ENCODE measurements at places on chromosomes 2 and 18.
A peak's percentile ranks its signal among the peaks of the same experiment; 100 is the strongest.

- no peak for DNase-seq
Measured at GRCh38 chr18:72410399-72410798, 133.7 kb downstream of the CBLN2 start.

DNA sequence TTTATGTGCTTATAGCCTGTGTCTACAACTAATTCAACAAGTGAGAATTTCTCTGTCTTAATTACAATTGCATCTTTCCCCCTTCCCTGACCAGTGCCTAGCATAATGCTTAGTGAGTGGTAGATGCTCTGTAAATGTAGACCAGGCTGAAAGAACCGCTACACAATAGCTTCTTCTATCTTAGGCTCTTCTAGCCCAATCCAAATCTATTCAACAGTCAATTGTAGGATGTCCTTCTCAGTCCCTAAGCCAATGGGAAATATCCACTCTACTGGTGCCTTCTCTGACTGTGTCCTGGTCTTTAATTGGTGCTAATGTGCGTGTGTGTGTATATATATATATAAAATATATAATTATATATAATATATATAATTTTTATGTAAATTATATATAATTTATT is 34.1 kb upstream of the GCC2 start:
- no peak for DNase-seq

DNA sequence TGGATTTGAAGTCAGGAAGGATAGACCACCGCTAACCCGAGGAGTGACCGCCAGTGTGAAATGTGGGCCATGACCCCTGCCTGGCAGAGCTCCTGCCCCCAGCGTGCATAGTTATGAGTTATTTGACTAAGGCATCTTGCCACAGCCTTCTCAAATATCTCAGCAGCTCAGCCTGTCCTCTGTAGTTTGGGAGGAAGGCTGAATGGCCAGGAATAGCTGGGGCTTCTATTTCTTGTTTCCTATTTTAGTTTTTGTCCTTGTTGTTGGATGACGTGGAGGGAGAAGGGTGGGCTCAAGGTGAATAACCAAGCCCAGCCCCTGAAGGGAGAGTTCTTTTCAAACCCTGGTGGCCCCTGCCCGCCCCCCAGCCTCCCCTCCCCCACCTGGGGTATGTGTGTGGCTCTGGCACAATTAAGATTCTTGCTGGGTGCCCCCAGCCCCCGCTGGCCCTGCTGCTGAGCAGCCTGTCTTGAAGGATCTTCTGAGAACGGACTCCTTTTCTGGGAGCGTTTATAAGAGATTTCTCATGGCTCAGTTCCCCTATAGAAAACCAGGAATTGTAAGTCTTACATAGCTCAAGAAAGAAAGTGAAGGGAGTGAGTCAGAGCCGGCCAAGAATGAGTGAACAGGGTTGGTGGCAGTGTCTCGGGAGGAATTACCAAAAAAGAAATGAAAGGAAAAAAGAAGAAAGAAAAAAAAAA is 157.4 kb downstream of the GLI2 start:
- DNase-seq = no peak

- no peak for DNase-seq
Measured at GRCh38 chr2:176105078-176105729, 1.9 kb upstream of the HOXD11 start.

DNA sequence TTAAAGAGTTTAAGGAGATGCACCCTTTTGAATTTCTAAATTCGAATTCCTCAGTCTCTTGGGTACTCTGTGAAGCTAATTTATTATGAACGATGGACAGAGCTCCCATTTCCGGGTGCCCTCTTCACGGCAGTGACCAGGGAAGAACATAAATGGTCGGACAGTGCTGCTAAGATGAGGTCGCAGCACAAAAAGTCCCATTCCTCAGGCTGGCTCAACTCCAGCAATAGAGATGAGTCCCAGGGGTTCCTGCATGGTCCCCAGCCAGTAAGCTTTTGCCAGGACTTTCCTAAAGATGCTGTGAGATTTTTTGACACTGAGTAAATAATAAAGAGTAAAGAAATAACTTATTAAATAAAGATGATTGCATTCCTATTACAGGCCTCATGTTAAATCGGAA is 43.0 kb upstream of the STK39 start:
- DNase-seq = no peak

GRCh38 chr2:232551250-232551638 is 755 bp downstream of the EIF4E2 start:
- DNase-seq = no peak

DNA sequence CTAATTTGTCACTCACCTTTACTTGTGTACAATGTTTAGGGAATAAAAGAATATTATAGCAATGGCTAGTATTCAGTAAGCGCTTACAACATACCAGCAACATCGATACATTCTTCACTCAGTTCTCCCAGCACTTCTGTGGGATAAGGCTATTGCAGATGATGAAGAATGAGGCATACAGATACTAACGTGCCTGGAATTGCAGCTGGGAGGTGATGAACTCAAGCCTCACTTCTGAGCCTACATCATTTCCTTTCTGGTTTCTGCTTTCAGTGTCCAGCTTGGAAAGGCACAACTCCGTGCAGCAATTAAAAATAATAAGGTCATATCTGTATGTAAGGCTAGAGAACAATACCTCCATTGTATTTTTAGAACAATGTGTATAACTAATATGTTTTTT is 95.4 kb upstream of the AQP4 start:
- DNase-seq = no peak

DNA sequence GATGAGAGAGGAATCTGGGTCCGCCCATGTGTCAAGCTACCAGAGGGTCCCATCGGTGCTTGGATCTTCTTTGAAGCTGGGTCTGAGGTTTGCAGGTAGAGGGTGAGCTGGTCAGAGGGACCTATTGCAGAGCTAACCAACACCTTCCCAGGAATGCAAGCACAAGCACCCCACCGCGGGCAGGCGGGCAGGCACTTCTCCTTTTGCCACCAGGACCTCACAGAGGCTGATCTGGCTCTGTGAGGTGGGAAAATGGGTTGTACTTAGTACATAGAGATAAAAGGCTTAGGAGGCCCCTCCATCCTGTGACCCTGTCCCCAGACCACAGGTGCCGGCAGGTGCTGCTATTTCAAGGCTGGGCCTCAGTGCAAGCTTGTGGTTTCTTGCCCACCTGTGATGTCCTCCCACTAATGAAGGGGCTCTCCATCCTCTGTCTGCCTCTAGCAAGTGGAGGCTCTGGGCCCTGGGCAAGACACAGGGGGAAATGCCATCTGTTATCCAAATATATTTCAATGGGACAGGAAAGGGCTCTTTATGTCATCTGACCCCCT is 31.4 kb upstream of the IL37 start:
- no peak for DNase-seq

- no peak for DNase-seq
Measured at GRCh38 chr18:5238371-5238976, 41.4 kb upstream of the AKAIN1 start.

- DNase-seq = no peak
Measured at GRCh38 chr2:206558492-206558891, 83.8 kb upstream of the FAM237A start.

DNA sequence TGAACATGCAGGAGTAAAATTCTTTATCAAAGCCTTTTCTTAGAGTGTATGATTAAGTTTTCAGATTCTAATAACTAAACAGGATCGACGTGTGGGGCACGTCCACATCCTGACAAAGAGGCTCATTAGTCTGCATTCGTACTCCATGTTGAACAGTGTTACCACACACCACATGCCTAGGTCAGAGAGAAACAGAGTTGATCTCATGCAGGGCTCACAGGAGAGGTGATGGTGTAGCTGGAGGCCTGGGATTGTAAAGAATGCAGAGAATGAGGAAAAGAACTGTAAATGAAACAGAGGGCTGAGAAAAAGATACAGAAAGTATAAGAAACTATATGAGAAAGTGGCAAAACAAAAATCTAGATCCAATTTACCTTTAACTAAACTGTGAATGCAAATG is 632.5 kb downstream of the BCL11A start:
- no peak for DNase-seq

- DNase-seq = no peak
Measured at GRCh38 chr2:219497495-219498279, 1.0 kb upstream of the GMPPA start.

DNA sequence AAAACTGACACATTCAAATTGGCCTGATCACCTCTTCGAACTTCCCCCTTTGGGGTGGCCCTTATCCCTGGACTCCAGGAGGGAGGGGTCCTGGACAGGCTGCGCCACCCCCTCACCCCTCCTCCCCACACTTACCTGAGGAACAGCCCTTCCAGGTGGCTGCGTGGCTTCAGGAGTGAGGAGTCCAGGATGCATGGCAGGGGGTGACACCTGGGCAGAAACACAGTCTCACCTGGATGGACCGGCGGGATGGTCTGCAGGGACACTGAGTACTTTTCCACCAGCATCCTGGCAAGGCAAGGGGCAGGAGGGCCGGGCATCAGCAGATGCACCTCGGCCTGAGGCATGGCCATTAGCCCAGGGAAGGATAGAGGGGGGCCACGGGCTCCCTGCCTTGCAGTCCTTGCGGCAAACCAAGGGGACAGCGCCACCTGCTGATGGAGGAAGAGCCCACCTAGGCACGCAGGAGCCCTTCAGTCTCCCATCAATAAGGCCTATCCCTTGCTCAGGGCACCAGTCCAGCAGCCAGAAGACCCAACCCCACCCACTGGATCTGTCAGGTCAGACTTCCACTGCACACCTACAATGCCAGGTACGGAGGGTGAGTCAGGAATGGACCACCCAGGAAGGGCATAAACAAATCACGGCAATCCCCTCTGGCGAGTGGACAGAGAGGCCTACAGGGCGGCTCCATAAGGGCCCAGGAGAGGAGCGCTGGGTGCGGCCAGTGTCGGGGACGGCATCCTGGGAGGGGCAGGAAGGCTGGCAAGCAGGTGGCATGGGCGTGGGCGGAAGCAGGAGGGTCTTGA is 26.0 kb downstream of the FAM178B start:
- peak; percentile 87 for DNase-seq

- no peak for DNase-seq
Measured at GRCh38 chr18:76764291-76764901, 58.0 kb upstream of the ZNF236 start.

- no peak for DNase-seq
Measured at GRCh38 chr2:207512356-207512755, 17.4 kb upstream of the CREB1 start.

DNA sequence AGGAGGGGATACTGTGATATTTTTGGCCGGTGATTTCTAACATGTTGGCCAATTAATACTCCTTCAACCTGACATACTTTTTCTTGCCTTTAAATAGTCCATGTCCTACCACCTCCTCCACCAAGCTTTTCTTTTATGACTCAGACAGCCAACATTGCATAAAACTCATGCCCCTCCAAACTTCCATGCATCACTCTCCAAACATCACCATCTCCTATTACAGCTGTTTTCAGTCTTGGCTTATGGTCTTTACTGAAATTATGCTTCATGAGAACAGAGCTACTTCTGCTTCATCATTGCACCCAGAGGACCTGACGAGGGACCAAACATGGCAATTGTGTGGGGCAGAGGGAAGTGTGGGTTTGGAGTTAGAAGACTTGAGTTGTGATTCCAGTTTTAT is 305.4 kb downstream of the LPIN1 start:
- DNase-seq = no peak

- no peak for DNase-seq
Measured at GRCh38 chr2:176206682-176207081, 18.2 kb downstream of the HOXD1 start.

DNA sequence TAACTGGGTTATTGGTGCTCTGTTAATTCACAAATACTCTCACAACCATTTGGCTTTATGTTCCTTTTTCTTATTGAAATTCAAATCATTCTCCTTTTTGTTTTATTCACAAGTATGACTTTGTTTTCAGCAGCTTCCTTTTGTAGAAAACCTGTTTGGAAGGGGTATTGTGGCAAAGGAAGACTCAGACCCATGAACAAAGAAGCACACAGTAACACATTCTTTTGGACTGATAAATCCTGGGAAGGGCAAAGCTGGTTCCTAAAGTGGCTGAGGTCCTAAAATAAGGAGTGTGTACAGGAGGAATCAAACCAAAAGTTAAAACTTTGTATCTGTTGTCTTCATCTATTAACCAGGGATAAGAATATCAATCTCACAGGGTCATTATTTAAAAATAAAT is 374.7 kb upstream of the FIGN start:
- no peak for DNase-seq

DNA sequence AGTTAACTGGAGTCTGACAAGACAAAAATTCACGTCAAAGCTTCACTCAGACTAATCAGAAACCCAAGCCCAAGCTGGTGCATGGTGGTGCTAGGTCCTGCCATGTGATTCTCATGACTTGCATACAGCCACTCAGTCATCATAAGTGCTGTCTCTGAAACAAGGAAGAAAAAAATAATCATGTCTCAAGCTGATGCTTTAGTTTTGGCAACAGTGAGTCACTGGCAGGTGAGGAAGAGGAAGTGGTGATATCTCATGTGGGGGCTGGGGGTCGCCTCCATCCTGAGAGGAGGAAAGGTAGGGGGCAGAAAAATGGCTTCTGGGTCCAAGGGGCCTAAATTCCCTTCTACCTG is 136.3 kb downstream of the TMEM163 start:
- no peak for DNase-seq

DNA sequence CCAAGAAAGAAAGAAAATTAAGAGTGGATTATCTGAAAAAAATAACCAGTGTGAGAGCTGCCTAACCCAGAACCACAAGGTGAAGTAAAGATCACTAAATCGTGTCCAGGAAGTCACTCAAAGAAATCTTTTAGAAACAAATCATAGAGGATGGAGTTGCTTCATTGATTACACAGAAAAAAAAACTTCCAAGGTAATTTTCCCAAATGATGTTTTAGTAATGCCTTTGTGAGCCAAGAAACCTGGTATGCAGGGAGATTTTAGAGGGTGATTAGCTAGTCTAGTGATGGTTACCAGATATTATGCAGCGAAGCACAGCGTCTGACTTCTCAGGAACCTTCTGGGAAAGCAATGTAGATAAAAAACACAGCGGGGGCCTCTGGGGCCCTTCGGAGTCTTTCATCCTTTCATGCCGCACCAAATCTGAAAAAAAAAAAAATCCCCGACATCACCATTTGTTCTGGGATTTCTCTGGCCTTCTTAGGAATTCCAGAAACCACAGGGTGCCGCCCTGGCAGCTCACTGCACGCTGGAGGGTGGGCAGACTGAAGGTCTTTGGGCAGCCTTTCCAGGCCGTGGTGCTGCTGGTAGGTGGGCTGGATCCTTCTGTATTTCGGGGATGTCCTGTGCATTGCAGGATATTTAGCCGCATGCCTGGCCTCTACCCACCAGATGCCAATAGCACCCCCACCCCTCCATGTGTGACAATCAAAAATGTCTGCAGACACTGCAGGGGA is 17.3 kb downstream of the ALPK2 start:
- DNase-seq = no peak

DNA sequence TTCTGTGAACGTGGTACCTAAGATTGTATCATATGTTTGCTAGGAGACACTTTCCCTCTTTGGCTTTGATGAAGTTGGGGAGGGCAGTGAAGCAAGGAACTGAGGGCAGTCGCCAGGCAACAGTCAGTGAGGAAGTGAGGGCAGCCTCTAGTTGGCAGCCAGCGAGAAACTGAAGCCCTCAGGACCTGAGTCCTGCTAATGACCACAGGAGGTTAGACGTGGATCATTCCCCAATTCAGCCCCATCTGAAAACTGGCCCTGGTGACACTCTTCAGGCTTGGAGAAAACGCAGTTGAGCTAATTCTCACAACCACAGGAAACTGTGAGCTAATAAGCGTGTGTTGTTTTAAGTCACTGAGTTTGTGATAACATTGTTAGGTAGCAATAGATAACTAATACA is 84.5 kb upstream of the REG3G start:
- DNase-seq = no peak

GRCh38 chr2:65040400-65041261 is 15.6 kb upstream of the CEP68 start:
- DNase-seq = peak; percentile 65

GRCh38 chr2:12495247-12495868 is 221.4 kb upstream of the TRIB2 start:
- no peak for DNase-seq

Data from NCI-H187 (cell line).